ENCODE measurements at places on chromosomes 1 and 21.

DNA sequence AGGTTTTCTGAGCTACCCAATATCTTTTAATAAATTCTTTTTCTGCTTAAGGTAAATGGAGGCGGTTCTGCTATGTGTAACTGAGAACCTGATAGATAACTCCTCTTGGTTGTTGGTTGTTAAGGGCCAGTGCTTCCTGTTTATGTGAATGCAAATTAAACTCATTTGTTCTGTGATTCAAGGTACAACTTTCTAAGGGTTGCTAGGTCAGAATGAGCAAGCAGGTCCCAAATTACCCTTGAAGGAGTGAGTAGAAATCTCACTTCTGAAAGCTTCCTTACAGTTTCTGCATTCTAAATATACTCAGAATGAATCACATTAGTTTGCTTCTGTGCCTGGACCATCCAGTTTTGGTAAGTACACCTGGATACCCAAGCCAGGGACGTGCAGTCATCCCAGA is 15.5 kb upstream of the FAM78B start:
- no peak for DNase-seq

DNA sequence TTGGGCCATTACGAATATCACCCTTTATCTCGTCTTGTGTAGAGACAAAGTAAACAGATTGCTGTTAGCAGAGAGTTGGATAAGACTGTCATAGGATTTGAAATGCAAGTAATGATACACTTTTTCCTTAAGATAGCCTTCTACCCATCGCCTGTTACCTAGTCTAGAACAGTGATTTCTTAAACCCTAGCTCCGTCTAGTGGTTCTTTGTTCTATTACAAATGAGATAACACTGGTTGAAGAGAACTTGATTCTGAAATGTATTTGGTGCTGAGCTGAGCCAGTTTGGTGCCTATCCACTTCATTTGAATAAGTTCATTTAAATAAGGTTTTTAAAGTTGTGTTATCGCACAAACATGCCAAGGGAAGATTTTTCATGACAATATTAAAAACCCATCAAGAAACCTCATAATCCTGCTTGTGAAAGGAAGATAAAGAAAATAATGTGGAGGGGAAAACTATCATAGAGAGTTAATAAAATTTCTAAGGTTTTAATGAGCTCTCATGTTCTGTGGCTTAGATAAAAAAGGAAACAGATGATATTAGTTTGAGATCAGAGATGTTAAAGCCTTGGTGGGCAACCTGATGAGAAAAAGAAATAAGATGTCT is 1.5 kb upstream of the KCNH1 start:
- DNase-seq = no peak

GRCh38 chr1:183234660-183235476 is 48.8 kb downstream of the LAMC2 start:
- no peak for DNase-seq

GRCh38 chr1:172154551-172154950 is 265.9 kb upstream of the C1orf105 start:
- no peak for DNase-seq

DNA sequence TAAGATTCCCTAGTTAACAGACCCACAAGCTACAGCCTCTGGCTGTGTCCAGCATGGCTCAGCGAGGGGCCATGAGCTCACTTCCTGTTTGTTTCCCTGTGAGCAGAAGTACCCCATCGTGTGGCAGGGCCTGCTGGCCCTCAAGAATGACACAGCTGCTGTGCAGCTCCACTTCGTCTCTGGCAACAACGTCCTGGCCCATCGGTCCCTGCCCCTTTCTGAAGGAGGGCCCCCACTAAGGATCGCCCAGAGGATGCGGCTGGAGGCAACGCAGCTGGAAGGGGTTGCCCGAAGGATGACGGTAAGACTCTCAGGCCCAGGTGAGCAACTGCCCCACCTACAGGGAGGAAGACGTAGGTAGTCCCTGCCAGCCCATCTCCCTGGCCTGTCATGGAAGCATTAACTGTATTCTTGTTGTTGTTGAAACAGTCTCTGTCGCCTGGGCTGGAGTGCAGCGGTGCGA is 38.2 kb downstream of the ZBTB17 start:
- no peak for DNase-seq

DNA sequence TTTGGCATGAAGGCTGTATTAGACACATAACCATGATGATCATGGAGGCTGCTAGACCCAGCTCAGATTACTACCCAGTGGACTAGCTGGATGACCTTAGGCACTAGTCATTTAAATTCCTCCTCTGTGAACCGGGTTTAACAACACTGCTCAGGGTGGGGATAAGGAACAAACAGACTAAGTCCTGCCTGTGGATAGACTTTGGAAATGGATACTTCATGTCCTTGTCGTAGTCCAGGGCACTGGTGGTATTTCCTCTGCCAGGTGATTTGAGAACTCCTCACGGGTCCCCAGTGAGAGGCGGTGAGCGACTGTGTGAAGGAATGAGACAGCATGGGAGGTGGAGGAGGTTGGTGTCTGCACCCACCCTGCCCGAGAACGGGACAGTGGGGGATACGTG is 72.9 kb upstream of the SELENON start:
- DNase-seq = no peak

DNA sequence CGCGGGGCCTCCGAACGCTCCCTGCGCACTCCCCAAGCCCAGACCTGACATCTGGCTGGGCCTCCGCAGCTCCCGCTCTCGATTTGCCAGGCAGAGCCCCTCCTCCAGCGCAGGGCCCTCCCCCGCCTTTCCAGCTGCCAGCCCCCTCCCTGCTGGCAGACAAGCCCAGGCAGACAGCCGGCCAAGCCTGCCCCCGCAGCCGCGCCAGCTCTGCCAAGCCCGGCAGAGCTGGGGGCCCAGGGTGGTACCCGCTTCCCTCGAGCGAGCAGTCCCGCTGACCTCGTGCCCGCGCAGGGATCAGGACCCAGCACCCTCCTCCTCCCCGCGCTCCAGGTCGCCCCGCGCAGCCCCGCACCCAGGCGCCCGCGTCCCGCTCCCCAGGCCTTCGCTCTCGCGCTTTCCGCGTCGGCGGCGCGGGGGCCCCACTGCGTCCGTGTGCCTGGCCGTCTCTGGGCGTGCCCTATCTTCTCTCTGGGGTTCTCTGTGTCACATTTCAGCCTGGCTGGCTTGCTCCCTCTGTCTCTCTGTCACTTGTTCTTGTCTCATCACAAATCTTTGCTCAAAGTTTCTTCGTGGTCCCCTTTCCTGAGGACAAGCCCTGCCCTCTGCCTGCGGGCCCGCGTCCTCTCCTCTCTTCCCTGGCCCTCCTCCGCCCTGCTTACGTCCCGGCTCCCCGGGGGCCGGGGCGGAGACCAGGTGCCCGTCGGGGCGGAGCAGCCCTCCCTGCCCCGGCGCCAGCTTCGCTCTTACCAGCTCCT is 580 bp downstream of the INKA2 start:
- no peak for DNase-seq

DNA sequence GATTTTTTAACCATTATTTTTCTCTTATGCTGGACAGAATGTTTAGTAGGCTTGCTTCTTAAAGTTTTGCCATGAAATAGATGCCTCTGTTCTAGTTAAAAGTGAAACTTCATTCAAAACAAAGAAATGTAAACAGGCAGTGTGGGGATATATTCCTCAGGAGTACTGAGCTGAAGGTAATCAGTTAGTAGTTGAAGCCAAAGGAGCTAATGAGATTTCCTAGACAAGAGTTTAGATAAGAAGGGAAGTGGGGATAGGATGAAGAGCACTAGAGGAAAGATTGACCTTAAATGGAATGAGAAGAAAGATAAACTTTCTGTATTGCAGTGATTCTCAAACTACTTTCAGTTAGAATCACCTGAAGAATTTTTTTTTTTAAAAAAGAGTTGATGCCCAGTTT is 23.9 kb downstream of the PRRC2C start:
- DNase-seq = no peak

- DNase-seq = no peak
These were observed 78.7 kb downstream of the TYW3 start for GRCh38 chr1:74811436-74812179.

DNA sequence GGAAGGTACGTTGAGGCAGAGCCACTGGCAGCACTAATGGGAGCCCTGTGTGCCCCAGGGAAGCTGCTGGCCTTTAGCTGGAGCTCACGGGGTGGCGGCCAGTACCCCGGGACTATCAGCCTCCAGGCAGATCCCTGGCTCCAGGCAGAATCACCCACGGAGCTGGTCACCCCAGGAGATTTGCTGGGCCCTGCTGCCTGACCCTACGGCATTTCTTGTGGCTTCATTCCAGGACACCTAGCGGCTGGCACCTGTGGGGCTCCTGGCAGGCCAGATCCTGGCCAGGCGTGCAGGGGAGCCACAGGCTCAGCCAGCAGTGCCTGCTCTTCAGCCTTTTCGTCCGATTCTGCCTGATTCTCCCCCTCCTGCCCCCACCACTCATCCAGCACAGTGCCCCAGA is 7.1 kb downstream of the PADI1 start:
- no peak for DNase-seq

GRCh38 chr1:54965624-54966340 is 14.6 kb upstream of the TMEM61 start:
- DNase-seq = no peak

GRCh38 chr1:116316373-116316772 is 56.7 kb upstream of the ATP1A1 start:
- DNase-seq = no peak

DNA sequence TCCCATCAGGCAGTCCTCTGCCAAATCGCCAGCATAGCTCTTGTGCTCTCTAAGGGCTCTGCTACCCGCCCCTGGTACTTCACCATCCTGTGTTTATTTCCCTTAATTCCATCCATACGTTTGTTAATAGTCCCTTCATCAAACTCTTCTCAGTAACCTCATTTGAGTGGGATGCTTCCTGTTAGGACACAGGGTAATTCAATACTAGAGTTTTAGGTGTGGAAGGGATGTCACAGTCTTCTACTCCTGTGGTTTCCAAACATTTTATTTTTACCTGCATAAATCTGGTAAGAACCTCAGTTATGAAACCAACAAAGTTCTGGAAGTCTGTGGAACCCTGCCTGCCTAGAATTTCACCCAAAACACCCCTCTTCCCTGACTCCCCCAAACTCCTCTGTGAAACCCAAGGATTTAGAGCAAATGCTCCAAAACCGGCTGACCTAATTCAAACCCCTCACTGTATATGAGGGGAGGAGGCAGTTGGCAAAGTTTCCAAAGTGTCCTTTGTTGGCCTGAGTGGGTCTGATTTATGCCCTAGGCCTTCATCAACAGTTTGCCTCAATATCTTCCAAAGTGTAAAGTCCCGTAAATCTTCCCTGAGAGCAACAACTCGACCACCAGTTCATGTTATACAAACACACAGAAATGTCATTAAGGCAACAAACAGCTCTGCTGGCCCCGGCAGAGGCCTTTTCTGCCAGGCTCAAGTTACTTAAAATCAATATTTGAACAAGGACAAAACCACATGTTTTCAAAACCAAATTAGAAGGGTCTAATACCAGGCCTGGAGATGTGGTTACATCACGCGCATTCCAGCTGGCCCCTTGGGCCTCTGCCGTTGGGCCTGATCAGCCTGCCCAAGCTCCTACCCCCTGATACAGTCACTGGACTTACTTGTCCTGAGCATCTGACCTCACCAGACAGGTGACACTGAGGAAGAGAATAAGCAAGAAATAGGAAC is 82.4 kb upstream of the FGGY start:
- no peak for DNase-seq
